ENCODE measurements at places on chromosomes 2 and 18.

- DNase-seq: no peak
Measured at GRCh38 chr2:240919161-240919781, 13.1 kb downstream of the CROCC2 start.

- DNase-seq: no peak
Measured at GRCh38 chr18:55245211-55245614, 286.0 kb upstream of the CCDC68 start.

- DNase-seq: no peak
Measured at GRCh38 chr2:85831735-85832134, 57.1 kb downstream of the ST3GAL5 start.

- no peak for DNase-seq
Measured at GRCh38 chr2:105243961-105244360, 2.4 kb downstream of the GPR45 start.

DNA sequence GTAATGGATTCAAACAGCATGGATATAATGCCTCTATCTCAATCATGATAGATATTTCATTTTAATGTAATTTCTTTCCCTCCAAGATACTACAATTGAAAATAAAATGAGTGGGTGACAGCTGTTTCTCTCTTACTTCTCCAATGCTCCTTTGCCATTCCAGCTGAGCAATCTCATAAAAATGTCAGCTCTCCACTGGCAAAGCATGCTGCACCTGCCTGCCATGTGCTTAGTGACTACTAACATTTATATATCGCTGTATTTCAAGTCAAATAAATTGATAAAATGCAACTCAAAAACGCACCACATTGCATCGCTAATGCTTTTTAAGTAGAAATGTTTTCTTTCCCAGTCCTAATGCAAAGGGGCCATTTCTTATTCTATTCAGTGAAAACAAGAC, 1093.9 kb downstream of the CBLN2 start:
- DNase-seq: no peak

- DNase-seq: no peak
Measured at GRCh38 chr2:54373855-54374254, 82.3 kb upstream of the SPTBN1 start.

DNA sequence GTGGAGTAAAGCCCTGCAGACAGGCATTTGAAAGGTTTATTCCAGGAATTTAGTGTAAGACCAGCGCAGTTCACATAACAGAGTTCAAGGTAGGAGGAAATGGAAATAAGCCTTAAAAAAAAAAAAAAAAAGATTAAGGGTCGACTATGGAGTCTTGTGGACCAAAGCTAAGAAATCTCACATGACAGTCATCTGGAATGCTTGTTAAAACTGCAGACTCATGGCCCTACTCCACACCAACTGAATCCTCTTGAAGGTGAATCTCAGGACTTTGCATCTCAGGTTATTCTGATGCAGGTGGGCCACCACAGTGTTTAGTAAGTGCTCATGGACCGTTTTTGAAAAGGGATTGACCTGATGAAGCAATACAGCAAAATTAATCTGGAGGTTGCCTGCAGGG, 8.8 kb downstream of the TTLL4 start:
- DNase-seq: no peak

GRCh38 chr18:1294229-1294628, 389.6 kb downstream of the ADCYAP1 start:
- no peak for DNase-seq

GRCh38 chr2:75204833-75205232, 5.5 kb upstream of the TACR1 start:
- DNase-seq: no peak

DNA sequence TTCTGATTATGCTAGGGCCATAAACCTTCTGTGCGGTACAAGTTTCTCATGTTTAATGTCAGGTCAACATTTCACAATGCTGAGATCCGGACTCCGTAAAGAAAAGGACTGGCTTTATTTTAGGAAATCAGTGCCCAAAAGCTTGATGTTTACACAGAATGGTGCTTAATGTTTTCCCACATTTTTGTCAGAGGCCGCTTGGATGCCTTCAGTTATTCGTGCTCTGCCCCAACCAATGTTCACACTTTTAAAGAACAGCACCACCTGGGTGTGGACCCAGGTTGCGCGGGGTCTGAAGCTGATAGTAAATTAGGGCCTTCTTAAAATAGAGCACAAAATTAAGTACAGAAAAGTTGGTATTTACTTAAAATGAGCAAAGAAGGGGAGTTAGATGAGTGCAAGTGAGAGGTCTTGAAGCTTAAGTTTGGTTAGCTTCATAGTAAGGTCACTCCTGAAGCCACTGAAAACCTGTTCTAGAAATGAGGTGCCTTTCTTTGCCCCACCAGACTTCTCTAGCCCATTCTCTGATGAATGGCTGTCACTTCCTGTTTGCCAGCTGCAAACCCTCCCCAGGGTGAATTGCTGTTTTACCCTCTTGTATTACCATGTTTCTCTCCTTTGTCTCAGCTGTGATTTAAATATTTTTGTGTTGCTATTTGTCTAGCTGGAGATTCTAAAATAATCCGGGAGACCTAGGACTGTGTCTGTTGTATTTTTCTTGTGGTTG, 20.5 kb downstream of the SLC3A1 start:
- no peak for DNase-seq

GRCh38 chr18:53946594-53946993, 277.9 kb downstream of the MBD2 start:
- DNase-seq: no peak

- DNase-seq: no peak
Measured at GRCh38 chr2:207694811-207695281, 16.6 kb upstream of the CCNYL1 start.

- no peak for DNase-seq
Measured at GRCh38 chr2:125386074-125386473, 1269.9 kb upstream of the GYPC start.

DNA sequence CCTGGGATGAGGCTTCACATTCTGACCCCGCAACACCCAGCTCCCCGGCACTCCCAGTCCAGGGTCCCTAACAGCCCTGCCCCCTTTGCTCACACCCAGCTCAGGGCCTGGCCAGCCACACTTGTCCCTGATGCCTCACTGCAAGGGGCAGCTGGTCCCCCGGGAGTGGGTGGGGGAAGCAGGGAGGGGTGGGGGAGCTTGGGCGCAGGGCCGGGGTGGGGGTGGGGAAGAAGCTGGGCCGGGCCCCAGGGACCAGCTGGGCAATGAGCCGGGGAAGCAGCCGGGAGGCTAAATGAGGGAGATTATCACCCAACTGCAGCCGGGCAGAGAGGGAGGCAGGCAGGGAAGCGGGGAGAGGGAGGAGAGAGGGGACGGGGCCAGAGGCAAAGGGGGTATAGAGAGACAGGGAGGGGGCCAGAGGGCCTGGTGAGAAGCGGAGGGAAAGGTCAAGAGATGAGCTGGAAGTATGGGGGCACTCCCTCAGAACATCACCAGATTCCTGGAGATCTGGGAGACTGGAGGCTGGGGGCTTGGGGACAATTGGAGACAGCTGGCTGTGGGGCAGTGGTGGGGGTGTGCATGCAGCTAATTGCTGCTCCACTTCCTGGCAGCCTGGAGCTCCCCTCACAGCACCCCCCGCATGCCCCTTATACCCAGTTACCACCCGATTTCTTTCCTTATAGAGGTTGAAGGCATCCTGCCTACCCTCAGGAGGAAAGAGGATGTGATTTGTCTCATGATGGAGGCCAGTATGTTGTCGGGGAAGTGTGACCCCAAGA, 2.5 kb upstream of the ASIC4 start:
- no peak for DNase-seq

DNA sequence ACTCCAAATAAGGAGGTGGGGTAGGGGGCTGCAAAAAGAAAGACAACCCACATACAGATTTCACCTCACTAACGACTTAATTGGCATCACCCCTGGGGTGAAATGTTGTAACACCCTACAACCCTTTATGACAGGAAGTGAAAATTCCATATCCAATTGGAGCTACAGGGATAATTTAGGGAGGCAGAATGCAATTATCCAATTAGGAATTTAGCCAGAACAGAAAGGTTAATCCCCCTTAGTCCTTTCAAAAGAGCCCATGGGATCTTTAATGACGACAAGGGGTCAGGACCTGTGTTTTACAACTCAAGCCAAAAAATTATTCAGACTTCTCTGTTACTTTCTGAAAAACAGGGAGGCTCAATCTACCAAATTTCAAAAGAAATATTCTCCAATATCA, 1027.1 kb downstream of the TMEM182 start:
- no peak for DNase-seq

DNA sequence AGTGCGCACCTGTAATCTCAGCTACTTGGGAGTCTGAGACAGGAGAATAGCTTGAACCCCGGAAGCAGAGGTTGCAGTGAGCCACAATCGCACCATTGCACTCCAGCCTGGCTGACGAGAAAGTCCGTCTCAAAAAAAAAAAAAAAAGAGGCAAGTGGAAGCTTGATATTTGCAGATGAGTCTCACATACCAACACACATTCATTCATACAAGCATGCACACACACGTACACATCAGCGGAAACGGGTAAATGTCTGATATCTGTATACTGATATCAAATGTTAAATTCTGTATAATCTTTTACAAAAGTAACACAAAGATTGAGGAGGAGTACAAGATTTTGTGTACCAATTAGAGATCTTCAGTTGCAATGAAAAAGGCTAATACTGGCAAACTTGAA, 47.8 kb upstream of the SPOPL start:
- no peak for DNase-seq

DNA sequence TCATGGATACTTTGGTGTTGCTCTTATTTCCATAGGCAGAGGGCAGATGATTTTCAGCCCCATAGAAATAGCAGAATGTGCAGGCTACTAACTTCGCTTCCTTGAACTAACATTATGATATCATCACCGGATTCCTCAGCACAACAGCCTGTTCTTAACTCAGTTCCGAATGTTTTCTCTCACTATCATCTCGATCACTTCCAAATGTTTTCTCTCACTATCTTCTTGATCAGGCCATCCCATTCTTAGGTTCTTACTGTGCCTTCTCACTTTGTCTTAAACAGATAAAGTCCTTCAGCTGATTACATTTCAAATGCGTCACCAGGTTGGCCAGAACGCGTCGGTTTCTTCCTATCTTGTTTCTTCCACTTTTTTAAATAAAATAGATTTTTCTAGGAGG, 11.4 kb upstream of the MBD2 start:
- DNase-seq: no peak

DNA sequence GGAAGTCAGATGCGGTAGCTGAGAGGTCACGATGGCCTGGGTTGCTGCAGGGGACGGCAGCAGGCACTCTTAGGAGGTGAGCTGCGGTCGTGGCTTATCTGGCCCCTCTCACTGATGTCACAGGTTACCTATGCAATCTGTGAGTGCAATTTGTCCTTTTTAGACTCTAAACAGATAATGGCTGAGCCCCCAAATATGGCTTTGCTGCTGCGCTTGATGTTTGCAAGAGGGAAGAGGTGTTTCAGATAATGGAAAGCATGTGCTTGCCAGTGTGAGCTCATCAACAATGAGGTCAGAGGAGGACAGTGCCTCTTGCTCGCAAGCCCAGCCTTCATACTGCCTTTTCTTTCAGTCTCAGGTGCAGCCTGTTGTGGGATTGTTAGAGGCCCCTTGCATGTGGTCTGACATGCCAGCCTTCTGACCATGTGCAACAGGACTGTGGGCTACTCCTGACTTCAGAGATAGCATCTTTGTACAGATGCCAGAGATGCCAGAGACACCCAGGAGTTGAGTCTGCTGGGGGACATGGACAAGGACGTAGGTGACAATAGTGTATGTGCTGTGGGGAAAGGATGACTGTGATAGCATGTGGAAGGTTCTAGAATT, 151.3 kb downstream of the TANC1 start:
- DNase-seq: no peak

- DNase-seq: no peak
Measured at GRCh38 chr2:120854766-120855530, 119.3 kb downstream of the GLI2 start.

- no peak for DNase-seq
Measured at GRCh38 chr2:28488858-28489575, 6.8 kb upstream of the PLB1 start.

DNA sequence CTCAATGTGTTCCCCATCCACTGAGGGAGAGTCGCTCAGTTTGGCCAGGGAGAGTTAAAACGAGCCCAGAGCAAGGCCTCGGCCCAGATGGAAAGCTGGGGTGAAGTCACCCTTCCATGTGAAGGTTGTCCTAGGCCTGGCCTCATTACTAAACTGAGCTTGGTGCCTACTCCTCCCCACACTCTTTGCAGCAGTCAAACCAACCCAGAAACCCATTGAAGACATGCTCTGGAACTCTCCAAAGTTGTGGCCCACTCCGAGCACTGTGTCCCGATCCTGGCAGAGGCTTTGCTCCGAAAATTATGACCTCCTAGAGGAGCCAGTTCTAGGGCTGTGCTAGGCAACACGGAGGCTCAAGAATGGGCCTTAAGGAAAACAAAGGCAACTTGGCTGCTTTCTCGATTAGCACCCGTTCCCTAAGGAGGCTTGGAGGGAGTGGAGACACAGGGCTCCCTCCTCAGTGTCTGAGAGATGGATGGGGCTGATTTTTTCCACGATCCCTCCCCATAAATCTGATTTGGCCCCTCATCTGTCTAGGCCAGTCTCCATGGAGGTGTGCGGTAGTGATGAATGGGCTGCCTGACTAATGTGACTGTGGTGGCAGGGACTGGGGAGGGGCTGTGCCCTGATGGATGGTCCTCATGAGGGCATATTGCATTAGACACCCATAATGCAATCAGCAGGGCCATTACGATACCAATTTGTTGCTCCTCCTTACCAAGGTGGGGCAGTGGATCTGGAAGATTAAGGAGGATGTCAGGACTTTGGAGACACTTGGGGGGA, 11.7 kb upstream of the CYP26B1 start:
- DNase-seq: no peak

DNA sequence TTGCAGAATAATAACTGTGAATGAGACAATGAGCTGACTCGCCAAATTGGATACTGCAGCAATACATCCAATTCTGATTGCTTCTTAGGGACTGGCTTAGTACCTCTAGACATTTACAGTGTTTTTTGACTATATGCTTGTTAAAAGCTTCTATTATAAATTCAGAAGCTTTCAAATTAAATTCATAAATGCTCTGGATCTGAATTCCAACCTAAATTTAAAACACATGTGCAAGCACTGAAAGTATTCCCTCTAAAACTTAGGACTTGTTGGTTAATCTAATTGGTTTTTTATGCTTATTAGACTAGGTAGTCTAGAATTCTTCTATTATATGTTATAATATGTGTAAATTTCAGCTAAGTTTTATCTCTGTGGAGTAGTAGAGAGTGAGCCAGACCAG, 306.9 kb downstream of the CPS1 start:
- no peak for DNase-seq

GRCh38 chr2:241816431-241817121, 7.6 kb downstream of the NEU4 start:
- DNase-seq: no peak

GRCh38 chr2:40470822-40471813, 19.2 kb upstream of the SLC8A1 start:
- DNase-seq: no peak

- no peak for DNase-seq
Measured at GRCh38 chr2:180376066-180376465, 369.0 kb upstream of the CWC22 start.

- no peak for DNase-seq
Measured at GRCh38 chr2:128668946-128669345, 350.3 kb upstream of the HS6ST1 start.

DNA sequence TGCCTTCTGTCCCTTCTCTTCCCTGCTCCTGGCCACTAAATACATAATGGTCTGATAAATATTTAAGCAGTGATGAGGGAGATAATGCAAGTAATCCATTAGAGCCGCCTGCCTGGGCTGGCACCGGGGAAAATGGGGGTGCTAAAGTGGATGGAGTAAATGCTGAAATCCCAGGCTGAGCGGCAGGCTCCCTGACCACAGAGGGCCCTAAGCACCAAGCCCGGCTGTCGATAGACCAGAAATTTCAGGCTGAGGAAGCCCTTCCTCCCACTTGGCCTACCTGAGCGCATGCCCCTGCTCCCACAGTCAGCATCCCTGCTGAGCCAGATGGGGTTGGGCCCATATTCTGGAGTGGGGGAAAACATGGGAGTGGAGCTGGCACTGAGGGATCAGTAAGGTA, 197.5 kb upstream of the SKOR2 start:
- no peak for DNase-seq
